ENCODE measurements at places on chromosomes 2 and 18.

GRCh38 chr18:3305354-3305762, 43.4 kb downstream of the MYL12B start:
- peak; percentile 85 for DNase-seq

DNA sequence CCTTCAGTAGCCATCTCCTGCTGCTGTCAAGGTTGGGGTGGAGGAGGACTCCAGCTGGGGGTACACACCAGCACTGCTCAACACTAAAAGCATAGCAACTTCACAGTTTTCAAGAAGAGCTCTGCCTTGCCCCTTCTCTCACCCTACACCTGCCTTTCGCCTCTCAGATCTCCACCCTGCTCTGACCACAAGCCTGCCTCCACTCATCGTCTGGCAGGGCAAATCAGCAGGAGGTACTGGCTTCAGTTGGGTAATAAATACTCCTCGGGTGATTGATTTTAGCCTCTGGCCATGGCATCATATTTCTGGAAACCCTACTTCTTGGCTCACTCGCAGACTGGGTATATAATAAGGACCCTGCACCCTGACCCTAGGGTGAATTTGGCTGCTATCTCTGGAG, 3.1 kb upstream of the PRKAG3 start:
- DNase-seq = no peak

DNA sequence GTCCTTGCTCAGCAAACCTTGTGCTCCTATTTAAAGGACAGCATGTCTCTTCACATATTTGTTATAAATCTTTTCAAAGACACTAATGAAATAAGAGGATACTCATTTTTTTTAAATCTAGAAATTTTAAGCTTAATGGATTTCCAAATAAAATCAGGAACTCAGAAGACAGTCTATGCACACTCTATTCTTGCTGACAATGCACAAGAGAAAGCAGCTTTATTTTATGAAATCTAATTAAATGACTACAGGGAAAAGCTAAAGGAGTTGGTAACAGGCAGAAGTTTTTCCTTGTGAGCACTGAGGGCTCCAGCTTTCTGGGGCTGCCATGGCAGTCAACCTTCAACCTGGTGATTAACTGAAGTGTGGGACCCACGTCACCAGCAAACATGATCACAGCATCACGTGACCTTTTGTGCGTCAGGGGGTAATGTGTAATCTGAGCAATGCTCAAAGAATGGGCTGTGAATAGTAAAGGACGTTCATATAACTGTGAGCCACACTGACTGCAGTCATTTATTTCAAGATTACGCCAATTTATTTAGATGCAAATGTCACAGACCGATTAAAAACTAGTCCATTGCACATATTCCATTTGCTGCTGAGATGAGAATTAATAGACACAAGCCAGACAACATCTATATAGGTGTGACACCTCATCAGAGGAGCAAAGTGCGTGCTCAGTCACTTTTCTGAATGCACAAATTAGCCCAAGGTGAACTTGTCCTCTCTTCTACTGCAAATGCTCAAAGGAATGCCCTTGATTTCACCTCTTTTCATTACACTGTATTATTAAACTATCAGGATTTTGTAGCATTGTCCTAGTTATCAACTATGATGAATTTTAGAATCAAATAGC, 11.6 kb upstream of the DNER start:
- no peak for DNase-seq

GRCh38 chr2:60899230-60899891, 18.0 kb downstream of the REL start:
- peak; percentile 36 for DNase-seq

DNA sequence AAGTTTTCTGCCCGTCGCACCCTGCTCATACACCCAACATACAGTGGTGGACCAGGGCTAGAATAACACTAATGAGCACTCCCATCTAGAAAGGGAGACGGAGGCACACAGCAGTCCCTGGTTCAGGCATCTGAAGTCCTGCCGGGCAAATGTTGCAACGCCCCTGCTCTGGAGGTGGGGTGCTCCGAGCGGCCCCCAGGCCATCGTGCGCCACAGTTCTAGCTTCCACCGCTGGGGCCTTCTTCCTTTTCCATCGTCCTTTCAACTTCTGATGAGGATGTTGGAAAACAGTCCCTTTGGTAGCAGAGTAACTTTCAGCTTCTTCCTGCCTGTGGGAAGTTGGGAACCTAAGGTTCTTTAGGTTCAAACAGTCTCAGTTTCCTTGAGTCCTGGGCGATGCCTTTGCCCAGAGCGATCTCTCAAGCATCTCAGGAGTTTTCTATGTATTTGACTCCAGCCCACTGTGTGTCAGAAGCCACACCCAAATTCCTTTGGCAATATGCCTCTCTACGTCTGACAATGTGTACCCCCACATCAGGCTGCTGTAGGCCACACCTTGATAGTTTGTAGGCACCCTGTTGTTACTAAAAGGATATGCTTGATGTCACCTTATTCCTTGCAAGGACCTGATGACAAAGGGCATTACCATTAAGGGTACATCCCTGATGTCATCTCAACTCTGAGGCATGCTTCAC, 258.8 kb downstream of the GLI2 start:
- no peak for DNase-seq

- no peak for DNase-seq
These were observed 75.9 kb upstream of the COL3A1 start for GRCh38 chr2:188898261-188898660.

GRCh38 chr18:50527636-50528307, 32.1 kb upstream of the MAPK4 start:
- no peak for DNase-seq

DNA sequence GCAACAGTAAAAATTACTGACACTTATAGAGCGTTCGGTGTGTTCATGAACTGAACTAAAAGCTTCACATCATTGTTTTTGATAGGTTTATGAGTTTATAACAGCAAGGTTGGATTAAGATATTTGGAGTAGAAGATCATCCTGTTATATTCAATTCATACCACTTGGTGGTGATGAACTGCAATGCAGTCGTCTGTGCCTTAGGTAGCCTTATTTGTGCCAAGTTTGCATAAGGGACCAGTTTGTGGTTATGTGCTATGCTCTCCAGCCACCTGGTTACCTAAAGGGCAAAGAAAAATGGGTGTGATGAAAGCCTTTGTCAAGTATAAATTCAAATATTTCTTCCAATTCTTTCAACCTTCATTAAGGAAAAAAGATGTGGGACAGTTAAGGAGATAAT, 150.9 kb upstream of the KCNH7 start:
- DNase-seq = no peak

- no peak for DNase-seq
These were observed 319.4 kb upstream of the SLC39A10 start for GRCh38 chr2:195337597-195337996.

DNA sequence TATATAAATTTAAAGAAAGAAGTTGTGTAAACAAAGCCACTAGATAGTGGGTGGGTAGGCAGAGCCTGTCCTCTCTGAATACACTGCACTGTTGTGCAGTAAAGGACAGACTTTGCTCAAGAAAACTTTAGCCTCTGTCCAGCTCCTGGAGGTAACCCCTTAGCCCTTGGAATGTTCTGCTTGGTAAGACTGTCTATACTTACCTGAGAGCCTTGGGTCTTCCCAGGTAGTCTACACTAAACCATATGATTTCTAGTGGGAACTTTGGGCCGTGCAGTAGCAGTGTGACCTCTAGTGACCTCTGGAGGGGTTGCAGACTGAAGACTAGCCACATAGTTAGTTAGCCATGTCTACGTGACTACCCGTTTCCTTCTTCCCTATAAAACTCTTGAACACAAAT, 678.3 kb upstream of the NRXN1 start:
- DNase-seq = peak; percentile 6

- DNase-seq = no peak
These were observed 67.4 kb upstream of the HAAO start for GRCh38 chr2:42859791-42860190.

GRCh38 chr2:159933727-159934049, 128.7 kb downstream of the PLA2R1 start:
- no peak for DNase-seq

- no peak for DNase-seq
These were observed 48.3 kb downstream of the TFCP2L1 start for GRCh38 chr2:121236650-121237180.

DNA sequence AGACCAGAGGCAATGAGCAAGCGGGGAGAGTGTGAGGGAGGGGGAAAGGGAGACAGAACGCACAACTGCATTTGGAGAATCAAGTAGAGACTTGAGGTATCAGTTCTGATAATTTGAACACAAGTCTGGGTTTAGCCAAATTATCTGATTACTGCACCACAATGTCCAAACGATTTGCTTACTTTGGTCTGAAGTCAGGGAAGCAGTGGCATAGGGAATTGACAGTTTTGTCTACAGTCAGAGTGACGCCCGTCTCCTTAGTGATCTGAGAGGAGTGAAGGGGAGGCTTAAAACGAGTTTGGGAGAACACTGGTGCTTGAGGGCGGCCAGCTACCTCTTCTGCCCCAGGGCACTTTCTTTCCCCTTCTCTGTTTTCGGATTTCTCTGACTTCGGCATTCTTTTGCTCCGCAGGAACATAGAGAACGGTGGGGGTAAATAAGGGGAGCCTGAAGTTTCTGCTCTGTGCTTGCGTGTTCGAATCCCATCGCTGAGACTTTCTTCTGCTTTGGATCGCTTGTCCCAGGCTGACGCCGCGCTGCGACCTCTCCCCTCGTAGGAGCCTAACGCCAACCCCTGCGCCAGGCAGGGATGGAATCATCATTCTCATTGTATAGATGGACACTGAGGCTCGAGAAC, 2.9 kb upstream of the DLX2 start:
- DNase-seq = no peak

All from activated CD4-positive, alpha-beta T cell treated with anti-CD3 and anti-CD28 coated beads, Interleukin-2, Interleukin-6, amounts not matched to agents 100 ng/mL and 50 ng/mL, durations not matched to agents 16 hours and 8 hours (primary cell).